RPMI7951 (cell line): ENCODE measurements at places on chromosomes 11 and 22.
A peak's percentile ranks its signal among the peaks of the same experiment; 100 is the strongest.

- DNase-seq: no peak
Observed at GRCh38 chr22:23071230-23072076, 1.1 kb downstream of the GNAZ start.

- DNase-seq: no peak
Observed at GRCh38 chr11:120074076-120074475, 63.8 kb downstream of the TRIM29 start.

DNA sequence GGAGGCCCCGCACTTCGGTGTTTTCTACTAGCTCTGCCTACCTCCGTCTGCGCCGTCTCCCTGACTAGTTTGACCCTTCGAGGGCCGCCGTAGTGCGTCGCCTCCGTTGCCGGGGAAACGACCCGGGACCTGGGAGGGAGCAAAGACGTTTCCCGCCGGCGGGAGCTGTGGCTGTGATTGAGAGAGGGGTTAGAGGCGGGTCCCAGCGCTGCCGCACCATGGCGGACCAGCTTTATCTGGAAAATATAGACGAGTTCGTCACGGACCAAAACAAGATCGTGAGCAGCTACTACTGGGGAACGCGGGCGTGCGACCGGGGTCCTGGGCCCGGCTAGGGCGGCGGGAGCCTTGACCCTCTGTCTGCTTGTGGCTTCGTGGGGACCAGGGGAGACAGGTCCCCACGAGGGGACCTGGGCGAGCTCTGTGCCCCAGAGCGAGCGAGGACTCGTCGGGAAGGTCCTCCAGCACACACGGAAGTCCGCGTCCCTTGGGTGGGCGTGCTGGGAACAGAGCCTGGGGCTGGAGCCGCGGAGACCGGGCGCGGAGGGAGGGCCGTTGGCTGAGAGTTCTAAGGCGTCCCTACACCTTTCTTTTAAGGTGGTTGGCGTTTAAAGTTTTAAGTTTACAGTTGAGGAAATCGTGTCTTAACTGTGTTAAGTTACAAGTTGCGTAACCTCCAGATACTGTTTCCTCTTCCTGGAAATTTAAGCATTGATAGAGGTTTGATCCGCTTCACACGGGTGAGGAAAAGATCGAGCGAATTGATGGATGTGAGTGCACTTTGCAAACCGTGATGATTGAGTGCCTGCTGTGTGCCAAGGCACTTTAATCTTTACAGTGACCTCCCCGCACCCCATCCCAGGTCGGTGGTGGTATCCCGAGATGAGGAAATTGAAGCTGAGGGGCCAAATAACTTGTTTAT, at the start of gene POLD3:
Gene POLD3 (plus strand): TSS at position 142 of the 922 bp plus-strand sequence. CDS start 77 bp downstream, at position 219.
- DNase-seq: peak; percentile 89

DNA sequence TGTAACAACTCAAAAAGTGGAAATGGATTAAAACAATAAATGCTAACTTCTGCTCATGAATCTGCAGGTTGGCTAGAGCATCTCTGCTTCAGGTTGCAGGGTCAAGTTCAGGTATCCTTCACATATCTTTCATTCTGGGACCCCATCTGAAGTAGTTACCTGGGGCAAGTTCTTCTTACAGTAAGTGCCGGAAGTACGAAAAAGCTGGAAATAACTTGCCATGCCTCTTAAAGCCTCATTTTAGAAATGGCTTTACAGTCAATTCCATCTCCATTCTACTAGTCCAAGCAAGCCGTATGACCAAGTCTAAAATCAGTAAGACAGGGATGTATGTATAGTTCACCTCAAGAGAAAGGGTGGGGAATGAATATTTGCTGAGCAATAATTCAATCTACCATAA, 93.7 kb downstream of the FCHSD2 start:
- DNase-seq: no peak

DNA sequence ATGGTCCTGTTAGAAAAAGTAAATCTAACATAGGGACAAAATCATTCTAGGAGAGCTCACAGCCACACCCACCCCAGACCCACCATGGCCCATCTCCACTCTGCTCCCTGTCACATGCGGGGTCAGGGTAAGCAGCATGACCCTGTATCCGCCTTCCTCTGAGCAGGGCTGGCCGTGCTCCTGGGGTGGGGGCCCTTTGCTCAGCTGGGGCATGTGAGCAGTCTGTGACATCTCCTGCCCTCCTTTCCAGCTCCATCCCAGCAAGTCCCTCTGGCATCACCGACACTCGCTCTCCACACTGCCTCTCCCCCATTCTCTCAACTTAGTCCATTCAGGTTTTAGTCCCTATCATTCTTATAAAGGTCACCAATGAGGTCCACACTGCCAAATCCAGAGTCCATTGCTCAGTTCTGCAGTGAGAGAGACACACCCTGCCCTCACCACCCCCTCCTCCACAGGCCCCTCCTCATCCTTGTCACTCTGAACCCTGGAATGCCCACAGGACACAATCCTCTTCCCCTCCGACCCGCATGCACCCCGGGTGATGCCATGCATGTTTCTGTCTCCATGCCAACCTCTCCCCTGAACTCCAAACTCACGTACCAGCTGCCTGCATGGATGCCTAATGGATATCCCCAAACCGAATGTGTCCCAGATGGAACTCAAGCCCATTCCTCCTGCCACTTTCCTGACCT, 65.1 kb upstream of the PITPNB start:
- no peak for DNase-seq

DNA sequence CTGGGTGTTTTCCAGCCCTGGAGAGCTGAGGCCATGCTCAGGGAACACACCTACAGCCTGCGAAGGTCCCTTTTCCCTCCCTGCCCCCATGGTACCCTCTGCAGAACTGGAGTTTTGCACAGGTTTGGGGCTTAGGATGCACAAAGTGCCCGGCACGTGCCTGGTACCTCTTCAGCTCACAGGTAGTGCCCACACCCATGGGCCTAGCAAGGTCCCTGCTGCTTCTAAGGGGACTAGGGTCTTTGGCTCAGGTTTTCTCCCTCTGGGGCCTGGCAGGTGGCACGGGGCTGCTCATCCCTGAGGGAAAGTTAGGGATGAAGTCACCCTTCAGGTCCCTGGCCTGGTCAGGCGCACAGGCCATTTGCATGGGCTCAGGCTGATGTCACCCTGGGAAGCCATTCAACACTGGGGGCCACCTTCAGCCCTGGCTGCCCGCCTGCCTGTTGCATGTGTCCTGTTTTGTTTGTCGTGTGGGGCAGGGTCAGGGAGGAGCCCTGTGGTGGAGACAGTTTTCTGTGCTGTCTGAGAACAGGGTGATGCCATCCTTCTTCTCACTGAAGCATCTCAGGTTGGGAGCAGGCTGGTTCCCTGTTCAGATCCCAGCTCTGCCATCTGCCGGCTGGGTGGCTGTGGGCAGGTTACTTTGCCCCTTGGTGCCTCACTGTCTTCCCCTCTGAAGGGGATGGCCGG, 68.3 kb upstream of the CRYBB3 start:
- DNase-seq: no peak

DNA sequence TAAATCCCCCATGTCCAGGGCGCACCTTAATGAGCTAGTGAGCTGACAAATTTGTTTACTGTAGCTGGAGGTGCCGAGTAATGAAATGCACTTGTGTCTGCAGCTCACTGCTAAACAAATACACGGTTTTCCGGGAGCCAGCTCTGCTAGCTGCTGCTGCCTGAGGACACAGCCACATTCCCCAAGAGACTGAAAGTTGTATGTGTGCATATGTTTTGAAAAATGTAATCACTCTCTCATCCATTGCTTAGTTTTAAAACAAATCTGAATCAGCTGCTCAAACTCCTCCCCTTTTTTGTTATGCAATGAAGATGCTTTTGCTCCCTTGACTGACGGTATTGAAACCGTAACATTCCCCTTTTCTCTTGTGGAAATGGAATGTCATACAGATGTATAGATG, 62.4 kb upstream of the NNMT start:
- DNase-seq: no peak

- peak; percentile 62 for DNase-seq
Observed at GRCh38 chr22:39170825-39171622, 18.5 kb upstream of the CBX7 start.

- DNase-seq: no peak
Observed at GRCh38 chr22:30824711-30825110, 130.0 kb downstream of the OSBP2 start.

DNA sequence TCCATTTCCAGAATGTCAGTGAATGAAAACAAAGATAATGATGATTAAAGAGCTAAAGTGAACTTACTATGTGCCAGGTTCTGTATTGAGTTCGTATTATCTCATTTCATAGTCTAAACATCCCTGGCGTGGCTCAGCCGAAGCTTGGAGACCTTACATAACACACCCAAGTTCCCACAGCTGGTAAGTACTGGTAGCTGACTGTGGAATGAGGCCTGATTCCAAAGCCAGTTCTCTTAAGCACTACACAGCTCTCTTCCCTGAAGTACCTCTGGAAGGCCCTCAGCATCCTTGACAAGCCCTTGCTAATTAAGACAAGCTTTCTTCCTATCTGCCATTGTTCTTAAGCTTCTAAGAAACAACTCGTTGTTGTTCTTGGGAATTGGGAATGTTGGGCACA, 28.6 kb upstream of the NCAM1 start:
- DNase-seq: no peak

DNA sequence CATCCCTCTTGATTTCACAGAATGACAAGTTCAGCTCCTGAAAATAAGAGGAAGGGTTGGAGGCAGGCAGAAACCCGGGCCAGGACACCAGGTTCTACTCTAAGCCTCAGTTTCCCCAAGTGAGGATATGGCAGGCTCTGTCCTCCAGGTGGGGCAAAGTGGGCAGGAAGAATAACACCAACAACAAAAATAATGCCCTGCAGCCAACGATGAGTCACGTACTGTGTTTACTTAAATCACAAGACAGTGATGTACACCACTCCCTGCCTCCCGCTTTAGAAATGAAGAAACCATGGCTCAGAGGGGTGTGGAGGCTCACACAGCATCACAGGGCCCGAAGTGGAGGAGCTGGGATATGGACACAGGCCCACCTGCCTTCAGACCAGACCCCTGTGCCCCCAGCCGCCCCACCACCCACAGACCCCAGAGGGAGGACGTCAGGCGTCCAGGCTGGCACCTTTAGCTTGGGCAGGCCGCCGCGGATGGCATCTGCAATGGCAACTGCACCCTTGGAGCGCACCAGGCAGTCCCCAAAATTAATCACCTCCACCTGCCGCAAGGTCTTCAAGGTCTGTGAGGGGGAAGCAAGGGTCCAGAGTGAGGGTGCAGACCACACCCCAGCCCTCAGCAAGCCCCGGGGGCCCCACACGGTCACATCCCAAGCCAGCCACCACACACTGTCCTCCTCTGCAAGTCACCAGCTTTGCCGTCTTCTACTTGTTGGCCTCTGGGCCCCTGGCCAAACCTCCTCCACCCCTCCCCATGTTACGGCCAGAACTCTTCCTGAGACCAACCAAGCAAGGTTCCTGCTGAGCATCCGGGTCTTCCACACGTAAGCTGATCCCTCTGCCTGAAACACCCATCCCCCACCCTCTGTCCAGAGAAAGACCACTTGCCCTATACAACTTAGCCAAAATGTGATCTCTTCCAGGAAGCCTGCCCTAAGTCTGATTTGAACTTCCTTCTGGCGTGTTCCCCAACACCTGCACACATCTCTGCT, 15.8 kb upstream of the CHADL start:
- DNase-seq: peak; percentile 59

DNA sequence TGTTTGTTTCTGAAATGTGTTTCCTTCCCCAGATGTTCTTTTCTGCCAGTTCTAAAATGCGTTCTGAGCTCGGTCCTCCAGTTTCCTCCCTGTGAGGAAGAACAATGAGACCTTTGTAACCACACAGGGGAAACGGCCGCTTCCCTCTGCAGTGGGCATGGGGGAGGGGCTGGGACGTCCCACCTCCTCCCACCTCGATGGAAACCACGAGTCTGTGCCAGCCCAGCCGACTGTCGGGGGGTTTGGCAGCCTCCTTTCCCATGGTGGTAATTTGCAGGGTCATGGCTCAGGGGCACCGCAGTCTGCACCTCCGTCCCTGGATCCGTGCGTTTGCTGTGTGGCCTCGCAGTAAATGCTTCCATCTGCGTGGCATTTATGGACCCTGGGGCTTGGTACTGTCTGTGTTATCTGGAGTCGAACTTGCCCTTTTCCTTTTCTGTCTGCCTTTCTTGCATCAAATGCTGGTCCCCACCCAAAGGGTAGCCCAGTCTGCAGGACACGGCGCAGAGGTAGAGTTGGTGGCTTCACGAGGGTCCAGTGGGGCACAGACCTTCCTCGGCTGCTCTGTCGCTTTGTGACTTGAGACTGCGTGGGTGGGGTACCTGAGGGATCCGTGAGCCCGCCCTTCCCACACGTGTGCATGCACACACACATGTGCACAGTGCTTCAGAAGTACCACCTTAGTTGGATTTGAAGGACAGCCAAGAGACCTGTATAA, 16.1 kb downstream of the LRP5 start:
- peak; percentile 57 for DNase-seq

DNA sequence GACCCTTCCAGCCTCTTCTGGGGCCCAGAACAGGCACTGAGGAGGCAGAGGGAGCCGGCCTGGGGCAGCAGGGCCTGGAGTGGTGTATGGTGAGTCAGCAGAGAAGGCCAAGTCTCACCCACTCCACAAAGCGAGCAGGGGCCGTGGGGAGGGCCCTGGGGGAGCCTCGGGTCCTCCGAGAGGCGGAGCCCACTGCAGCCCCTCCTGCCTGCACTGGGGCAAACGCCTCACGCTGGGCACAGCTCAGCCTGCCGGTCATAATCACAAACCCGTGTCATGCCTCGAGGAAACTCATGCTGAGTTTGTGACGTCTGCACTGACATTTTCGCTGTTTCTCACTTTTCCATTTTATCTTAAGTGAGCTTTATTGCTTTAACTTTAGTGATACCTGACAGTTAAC, 38.4 kb downstream of the TOLLIP start:
- DNase-seq: no peak

- no peak for DNase-seq
Observed at GRCh38 chr11:73313652-73314051, 5.6 kb downstream of the ARHGEF17 start.

DNA sequence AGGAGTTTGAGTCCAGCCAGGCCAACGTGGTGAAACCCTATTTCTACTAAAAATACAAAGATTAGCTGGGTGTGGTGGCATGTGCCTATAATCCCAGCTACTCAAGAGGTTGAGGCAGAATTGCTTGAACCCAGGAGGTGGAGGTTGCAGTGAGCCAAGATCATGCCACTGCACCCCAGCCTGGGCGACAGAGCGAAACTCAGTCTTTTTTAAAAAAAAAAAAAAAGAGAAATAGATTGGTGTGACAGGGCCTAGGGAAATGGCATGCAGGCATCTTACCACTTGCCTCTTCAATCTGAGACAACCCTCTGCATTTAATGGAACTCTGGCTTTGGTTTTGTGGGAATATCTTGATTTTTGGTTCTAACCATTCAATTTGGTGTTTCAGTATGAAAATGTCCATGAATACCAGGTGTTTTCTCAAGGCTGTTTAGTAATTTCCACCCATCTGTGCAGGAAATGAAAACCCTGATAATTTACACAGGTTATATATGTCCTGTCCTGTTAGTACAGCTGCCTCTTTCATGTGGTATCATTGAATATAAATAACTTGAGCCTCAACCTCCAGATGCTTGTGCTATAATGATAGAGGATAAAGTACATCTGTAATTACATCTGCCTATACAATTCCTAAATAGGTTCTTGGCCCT, 8.4 kb downstream of the XBP1 start:
- no peak for DNase-seq

DNA sequence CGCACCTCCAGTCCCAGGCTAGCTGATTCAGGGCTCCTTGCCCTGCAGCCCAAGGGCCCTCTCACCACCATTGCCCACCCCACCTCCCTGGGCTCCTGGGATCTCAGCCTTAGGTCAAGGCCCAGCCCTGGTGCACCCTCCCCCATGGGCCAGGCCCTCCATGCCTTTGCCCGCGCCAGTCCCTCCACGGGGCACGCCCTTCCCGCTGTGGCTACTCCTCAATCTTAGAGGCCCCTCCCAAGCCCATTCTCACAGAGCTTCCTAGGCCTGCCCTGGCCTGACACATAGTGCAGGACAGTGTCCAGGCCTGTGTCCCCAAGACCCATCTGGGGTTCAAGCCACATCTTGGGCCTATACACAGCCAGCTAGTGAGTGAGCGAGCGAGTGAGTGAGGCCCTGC, 6.9 kb downstream of the GP1BB start:
- DNase-seq: no peak
